ENCODE measurements at places on chromosomes 16 and 17.

GRCh38 chr17:40218006-40218739 is 931 bp upstream of the WIPF2 start:
- no peak for ATAC-seq

DNA sequence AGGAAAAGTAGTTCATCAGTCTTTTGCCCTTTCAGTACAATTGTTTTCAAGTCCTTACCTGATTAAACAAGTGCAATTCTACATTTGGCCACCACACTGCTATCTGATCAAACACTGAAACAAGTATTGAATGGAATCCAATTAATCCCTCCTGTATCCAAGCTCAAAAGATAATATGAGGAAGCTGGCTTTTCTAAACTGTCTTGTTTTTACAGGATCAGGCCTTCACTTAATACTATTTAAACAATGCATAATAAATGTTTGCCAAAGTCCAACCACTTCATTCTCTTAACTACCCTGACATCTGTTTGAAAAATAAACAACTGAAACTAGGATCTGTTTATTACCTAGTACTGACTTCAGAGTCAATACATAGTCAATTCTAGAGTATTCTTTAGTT is 131.6 kb downstream of the MRTFB start:
- ATAC-seq: no peak

GRCh38 chr17:81002409-81003361 is 11.0 kb downstream of the CHMP6 start:
- ATAC-seq: peak; percentile 60

GRCh38 chr17:36072431-36073121 is 8.5 kb downstream of the CCL18 start:
- ATAC-seq: no peak

DNA sequence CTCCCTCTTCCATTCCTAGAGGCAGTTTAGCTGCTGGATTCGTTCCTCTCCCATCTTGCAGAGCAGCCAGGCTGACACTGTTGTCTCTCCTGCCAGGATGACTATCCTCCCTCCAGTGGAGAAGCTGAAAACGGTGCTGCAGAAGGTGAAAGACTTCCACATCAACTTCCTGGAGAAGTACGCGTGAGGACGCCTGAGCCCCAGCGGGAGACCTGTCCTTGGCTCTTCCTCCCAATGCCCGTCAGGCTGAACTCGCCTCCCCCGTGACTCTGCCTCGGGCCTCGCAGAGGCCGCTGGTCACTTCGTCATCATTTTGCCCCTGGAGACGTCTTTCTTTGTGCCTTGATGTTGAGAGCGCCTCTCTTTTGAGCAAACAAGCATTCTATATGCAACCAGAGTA is 44.6 kb downstream of the GPT2 start:
- ATAC-seq: no peak

GRCh38 chr16:5412731-5413130 is 315.1 kb upstream of the EEF2KMT start:
- no peak for ATAC-seq

GRCh38 chr17:9419932-9420453 is 155.6 kb downstream of the STX8 start:
- ATAC-seq: no peak

- no peak for ATAC-seq
Observed at GRCh38 chr16:50842013-50842505, 100.2 kb downstream of the CYLD start.

DNA sequence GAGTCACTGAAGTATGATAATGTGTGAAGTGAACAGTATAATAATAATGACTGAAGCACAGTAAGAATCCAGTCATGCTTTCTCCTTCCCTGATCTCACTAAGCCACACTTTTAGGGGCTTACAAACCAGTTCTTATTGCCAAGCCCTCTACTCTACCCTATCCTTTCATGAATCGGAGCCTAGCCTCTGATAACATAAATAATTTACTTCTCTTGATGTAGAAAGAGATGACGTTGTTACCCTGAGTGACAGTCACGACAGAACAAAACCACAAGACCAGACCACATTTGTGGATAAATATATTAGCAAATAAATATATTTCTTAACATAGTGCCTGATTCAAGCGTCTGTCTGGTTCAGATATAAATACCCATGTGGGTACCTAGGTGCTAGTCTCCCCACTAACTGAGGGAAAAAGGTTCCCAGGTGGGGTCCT is 1.4 kb upstream of the SUPT4H1 start:
- no peak for ATAC-seq

GRCh38 chr17:82356845-82357355 is 2.1 kb upstream of the TEX19 start:
- no peak for ATAC-seq

DNA sequence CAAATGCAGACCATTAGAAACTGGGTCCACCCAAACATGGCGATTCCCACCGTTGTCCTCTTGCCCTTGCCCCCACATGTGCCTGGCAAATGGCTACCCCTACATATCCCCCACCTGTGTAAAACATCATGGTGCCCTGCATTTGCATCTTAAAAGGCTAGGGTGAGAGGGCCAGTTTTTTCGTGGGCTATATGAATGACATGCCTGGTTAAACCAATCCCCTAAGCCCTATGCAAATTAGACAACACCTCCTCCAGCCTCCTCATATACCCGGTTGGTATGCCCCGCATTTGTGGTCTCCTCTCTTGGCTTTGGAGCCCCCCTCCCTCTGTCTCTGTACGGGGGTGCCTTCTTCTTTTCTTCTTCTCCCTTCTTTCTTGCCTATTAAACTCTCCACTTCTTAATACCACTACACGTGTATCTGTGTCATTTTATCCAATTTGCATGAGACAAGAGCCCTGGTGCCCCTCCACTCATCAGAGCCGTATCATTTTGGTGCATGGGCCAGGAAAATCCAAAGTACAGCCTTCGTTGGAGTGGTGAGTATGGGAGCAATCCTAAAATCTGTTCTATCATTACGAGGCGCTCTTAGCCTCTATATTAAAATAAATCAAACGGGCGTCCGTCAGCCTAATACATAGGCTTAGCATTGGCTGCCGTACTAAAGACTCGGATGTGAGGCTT is 30.1 kb downstream of the QPRT start:
- ATAC-seq: no peak

DNA sequence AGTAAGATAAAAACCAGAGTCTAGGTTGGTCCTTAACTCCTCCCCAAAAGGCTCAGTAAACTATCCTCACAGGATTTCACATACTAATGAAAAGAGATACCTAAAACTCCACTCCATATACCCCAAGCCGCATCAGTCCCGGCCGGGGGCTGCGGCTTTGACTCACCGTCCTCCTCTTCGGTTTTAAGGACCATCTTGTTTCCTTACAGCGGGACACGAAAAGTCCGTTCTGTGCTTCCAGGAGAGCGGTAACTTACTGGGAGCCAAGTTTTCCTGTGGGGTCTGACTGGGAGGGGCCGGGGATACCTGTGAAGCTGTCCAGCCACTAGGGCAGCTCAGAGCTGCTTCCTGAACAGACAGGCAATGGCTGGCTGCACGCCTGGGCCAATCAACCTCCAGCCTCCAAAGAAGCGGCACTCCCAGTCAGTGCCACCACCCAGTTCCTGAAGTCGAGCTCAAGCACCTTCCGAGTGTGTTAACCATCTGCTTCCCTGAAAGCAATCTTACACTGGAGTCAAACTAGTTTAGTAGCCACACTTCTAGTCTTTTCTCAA is 45.5 kb downstream of the CYTH1 start:
- ATAC-seq: peak; percentile 84

- no peak for ATAC-seq
Observed at GRCh38 chr17:28737770-28738679, 5.8 kb upstream of the TRAF4 start.

- ATAC-seq: no peak
Observed at GRCh38 chr16:54939029-54939346, 8.3 kb downstream of the IRX5 start.

DNA sequence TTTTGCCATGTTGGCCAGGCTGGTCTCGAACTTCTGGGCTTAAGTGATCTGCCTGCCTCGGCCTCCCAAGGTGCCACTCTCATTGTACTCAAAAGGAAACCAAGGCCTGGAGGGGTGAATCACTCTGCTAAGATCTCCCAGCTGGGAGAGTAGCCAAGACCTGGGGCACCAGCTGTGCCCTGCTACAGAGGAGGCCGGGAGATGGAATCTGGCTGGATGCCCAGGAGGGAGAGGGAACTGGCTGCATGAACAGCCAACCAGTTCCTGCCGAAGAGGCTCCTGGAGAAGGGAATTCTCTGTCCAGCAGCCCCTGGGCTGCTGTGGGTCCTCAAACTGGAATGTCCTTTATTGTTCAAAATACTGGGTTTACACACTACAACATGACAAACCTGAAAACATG is 238.7 kb upstream of the CIBAR2 start:
- ATAC-seq: peak; percentile 91

GRCh38 chr17:29726715-29727252 is 104.1 kb upstream of the CORO6 start:
- ATAC-seq: no peak

DNA sequence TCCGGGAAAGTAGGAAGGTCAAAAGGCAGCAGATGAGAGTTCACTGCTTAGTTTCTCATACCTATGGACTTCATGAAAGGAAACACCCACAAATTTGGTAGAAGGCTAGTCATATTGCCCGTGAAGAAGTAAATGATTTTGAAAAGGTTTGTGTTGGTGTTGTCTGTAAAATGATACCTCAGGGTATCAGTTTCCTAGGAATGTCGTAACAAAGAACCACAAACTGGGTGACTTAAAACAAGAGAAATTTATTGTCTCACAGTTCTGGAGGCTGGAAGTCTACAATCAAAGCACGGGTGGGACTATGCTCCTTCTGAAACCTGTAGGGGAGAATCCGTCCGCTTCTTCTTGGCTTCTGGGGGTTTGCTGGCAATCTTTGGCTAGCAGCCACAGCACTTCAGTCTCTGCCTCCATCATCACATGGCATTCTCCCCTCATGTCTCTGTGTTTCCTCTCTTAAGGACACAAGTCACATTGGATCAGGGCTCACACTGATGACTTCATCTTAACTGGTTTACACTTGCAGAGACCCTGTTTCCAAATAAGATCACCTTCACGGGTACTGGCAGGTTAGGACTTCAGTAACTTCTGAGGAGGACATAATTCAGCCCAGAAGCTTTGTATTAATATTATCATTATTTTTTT is 2.0 kb upstream of the NAE1 start:
- ATAC-seq: no peak

DNA sequence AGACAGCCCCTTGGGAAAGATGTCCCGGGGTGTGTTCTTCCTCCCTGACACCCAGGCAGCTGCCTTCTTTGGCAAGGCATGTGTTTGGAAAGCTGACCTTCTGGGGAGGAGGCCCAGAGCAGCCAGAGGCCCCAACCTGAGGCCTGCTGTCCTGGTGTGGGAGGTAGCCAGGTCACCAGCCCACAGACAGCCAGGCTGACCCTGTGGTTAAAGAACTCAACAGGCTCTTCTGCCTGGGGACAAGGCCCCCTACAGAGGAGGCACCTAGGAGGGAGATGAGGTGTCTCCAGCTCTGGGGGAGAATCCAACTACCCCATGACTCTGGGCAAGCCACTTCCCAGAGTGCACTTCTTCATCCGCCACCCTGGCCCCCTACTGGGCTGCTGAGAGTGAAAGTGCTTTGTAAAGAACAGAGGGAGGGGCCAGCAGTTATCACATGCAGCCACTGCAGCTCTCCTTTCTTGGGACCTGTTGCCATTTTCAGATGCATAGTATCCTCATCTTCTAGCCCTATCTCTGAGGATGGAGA is 13.1 kb upstream of the SREBF1 start:
- peak; percentile 47 for ATAC-seq

DNA sequence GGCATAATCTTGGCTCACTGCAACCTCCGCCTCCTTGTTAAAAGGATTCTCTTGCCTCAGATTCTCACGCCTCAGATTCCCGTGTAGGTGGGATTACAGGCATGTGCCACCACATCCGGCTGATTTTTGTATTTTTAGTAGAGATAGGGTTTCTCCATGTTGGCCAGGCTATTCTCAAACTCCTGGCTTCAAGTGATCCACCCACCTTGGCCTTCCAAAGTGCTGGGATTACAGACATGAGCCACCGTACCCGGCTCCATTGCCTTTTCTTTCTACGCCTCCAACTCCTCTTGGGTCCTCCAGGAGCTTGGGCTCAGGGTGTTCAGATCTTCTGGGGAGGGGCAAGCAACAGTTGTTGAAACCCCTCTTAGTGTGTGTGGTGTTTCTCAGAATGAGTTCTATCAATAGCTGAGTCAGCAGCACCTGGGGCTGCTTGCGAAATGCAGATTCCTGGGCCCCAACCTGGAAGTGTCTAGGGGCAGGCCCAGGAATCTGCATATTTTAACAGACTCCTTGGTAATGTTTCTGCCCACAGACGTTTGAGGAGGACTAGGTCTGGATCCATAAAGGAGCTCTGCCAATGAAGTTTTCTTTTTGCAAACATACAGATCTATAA is 31.4 kb downstream of the SEC14L5 start:
- no peak for ATAC-seq

GRCh38 chr16:89583895-89584644 is 8.5 kb downstream of the CPNE7 start:
- ATAC-seq: no peak

DNA sequence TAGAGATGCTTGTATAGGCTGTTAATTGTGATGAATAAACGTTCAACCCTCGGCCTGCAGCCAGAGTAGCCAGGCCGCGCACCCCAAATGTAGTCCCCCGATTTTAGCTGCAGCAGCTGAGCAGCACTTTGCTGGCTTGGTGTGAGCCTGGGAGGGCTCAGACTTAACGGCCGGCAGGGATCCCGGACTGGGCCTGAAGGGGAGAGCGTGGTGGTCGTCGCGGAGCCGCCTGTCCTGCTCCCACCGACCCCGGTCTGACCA is 11.9 kb downstream of the ZNF629 start:
- ATAC-seq: no peak

DNA sequence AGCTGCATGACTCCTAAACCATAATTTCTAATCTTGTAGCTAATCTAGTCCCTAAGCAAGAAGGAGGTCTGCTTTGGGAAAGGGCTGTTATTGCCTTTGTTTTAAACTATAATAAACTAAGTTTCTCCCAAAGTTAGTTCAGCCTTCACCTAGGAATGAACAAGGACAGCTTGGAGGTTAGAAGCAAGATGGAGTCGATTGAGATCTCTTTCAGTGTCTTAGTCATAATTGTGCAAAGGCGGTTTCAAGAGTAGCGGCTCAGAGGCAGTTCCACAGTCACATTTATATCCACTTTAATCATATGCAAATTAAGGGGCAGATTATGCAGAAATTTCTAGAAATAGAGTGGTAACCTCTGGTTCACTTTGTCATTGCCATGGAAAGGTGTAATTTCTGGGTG is 17.4 kb downstream of the DRC7 start:
- no peak for ATAC-seq

GRCh38 chr17:20097330-20097729 is 88.2 kb downstream of the SPECC1 start:
- no peak for ATAC-seq

DNA sequence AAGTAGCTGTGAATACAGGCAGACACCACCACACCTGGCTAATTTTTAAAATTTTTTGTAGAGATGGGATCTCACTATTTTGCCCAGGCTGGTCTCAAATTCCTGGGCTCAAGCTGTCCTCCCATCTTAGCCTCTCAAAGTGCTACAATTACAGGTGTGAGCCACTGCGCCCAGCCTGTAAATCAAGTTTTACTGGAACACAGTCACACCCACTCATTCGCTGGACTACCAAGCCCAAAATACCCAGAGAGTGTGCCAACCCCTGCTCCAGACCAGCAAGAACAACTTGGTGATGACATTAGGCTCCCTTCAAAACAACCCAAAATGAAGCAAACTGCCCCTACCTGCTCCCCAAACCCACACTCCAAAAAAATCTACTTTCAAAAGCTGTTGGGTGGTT is 36.0 kb downstream of the TVP23A start:
- no peak for ATAC-seq

GRCh38 chr16:9264067-9264466 is 172.6 kb downstream of the HAPSTR1 start:
- ATAC-seq: no peak

Data from gastroesophageal sphincter (tissue), 4 donors.